ENCODE measurements at places on chromosomes 2 and 18. TPM values are rescaled to one million over a fixed set of nuclear protein-coding genes. Genes with fewer than 3 reads are reported as not detected.

DNA sequence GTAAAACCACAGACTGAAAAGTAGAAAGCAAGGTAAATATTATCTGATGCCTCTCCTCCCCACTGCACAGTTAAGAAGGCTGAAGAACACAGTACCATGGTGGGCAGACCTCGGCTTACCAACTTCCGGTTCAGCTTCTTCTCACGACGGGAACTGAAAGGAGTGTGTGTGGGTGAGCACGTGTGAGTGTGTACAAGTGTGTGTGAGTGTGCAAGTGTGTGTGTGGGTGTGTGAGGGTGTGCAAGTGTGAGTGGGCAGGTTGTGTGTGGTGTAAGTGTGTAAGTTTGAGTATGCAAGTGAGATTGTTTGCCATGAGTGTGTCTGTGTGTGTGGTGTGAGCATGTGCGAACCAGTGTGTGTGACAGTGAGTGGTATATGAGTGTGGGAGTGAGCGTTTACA, 103.5 kb downstream of the ADD2 start:
- peak; percentile 31 for DNase-seq

DNA sequence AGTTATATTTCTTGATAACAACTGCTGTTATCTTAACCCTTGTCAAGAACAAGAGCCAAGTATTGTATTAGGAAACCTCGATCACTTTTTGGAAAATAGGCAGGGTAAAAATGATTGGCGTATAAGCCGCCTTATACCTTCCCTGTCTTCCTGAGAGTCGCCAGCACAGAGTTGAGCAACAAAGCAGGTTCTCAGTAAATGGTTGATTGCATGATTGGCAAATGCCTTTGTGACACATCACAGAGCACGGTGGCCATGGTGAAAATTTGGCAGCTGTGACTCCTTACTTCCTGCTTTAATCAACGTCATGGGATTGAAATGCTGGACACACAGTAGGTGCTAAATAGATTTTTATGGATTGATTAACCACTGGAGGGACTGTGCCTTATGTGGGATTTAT, 3.9 kb upstream of the KLHL29 start:
- no peak for DNase-seq

DNA sequence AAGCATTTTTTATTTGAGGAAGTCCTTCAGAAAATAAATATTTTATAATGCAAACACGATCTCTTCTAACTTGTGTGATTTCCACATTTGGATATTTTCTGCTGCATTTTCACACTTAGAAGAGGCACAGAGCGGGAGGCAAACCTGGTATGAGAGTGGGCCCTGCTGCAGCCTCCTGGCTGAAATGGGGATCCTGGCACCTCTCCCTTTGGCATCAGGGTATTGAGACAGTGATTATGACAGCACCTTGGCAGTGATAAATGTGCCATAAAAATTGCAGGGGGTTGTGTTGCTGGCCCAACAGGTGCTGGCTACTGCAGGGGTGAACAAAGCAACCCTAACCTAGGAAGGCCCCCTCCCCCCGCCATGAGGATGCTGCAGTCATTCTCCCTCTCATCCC, 128.6 kb downstream of the TSN start:
- DNase-seq = no peak

GRCh38 chr2:33391529-33392255, 84.8 kb upstream of the RASGRP3 start:
- DNase-seq = no peak

DNA sequence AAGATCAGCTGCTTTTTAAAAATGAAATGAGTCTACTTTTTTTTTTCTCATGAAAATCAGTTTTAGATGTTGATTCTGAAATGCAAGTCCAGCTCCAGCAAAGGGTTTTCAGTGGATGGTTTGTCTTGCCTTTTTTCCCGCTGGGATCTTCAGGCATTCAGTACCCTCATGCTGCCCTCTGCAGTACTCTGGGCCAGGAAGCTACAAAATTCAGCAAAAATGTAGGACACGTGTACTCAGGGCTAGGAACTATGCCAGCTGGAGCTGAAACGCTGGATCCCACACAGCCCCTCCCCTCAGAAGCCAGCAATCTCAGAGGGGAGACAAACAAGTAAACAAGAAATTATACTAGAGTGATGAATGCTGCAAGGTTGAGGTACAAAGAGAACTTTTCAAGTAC, 97.3 kb downstream of the MMADHC start:
- DNase-seq = no peak

DNA sequence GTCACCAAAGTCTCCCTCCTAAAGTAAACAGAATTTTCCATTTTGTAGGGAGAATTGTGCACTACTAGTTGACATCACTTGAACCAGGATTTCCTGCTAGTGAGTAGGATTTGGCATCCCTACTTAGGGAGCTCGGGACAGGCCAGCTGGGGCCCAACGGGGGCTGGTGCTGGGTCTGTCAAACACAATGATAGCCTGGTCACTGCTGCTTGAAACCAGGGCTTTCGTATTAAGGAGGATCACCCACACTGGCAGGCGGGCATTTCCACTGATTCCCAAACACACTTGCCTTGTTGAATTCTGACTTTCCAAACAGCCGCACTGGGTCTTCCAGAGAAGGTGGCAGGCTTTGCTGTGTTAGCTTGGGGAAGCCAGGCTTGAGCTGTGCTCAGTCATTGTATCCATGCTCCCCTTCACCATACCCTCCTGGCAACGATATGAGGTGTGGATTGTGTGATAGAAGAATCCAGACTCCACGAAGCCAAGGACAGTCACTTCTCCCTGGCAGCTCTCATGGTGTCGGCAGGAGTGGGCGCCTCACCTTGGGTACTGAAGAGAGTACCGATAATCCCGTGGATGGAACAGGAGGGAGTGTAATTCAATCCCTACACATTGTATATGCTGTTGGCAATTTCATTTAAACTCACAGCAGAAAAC, 7.5 kb downstream of the GDF7 start:
- no peak for DNase-seq

DNA sequence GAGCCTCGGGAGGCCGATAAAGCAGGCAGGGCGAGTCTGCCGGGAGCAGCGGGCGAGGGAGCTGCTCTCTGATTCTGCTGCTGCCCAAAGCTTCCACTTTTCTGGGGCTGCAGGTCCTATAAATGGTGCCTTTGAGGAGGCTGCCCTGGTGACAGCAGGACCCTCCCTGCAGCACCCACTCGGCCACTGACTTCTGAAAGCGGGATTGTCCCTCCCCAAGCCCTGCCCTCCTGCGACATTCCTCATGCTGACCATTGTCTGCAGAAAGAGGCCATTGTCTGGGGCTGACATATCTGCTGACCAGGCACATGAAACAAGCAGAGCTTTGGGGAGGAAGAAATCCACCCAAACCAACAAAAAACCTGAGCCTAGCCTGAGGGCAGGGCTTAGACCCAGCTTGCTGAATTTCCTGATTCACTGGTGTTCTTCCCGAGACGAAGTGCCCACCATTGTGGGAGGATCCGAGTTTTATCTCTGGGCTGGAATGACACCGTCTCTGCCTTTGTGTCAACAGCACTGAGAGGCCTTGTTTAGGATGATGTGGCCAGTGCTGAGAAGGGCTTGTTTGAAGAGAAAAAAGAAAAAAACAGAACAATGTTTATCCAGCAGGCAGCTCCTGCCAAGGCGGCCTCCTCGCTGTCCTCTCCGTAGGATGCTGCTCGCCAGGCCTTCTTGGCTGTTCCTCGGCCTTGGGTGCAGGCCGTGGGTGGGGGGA, 129.7 kb downstream of the MYCN start:
- DNase-seq = no peak

DNA sequence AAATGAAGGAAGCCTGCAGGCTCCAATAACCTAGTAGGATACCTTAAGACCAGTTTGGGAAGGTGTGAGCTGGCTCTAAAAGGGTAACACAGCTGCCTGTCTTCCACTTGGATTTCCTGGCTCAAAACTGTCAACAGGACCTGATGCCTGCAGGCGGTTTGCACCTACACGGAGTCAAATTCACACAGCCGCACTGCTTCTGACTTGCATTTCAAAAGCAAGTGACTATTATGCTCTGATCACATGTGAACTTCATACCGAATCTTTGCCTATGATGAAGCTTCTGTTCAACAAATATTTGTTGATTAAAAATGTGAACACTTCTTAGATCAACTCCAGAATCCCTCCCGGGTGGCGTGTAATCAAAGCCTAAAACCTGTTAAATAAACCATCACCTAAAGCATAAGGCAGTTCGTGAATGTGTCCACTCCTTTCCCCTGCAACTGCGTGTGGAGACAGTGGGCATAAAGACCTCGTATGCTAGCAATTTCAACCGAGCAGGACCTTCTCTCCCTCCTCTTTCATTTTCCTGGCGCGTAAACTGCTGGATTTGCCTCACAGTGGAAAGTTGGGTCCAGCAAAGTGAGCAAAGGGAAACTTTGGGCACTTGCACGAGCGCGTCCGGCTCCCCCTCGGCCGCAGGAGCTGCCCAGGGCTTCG, 784 bp downstream of the CRACDL start:
- DNase-seq = no peak

DNA sequence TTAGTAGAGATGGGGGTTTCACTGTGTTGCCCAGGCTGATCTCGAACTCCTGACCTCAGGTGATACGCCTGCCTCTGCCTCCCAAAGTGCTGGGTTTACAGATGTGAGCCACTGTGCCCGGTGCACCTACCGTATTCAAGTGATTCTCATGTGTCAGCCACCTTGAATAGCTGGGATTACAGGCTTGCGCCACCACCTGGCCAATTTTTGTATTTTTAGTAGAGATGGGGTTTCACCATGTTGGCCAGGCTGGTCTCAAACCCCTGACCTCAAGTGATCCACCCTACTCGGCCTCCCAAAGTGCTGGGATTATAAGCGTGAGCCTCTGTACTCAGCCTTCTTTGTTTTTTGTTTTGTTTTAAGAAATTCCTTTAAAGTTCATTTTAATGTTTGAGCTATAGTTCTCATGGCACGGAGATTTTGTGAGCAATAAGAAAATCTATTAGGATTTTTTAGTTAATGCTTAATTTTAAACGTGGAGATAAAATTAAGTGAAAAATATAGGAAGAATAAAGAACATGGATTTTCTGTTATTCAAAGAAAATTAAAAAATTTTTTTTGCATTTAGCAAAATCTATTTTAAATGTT, 242.6 kb downstream of the PHLPP1 start:
- no peak for DNase-seq

GRCh38 chr2:174493549-174494331, 6.9 kb upstream of the GPR155 start:
- no peak for DNase-seq

DNA sequence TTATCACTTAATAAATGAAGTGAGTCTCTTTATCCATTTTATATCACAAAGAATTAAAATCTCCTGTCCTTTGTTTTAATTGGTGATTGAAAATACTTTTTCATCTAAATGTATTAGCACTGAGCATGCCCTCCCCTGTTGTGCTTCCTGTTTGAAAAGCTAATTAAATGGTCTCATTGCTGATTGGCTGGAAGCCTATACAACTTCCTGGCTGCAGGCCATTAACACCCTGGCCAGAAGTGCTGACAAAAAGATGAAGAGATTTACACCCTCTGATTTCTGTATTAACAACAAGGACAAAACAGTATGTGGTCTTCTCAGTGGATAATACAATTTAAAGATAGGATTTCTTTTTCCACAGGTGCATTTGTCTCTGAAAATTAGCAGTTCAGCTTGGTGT, 548.0 kb downstream of the DCC start:
- DNase-seq = no peak

GRCh38 chr2:187525163-187525900, 28.9 kb downstream of the TFPI start:
- no peak for DNase-seq

DNA sequence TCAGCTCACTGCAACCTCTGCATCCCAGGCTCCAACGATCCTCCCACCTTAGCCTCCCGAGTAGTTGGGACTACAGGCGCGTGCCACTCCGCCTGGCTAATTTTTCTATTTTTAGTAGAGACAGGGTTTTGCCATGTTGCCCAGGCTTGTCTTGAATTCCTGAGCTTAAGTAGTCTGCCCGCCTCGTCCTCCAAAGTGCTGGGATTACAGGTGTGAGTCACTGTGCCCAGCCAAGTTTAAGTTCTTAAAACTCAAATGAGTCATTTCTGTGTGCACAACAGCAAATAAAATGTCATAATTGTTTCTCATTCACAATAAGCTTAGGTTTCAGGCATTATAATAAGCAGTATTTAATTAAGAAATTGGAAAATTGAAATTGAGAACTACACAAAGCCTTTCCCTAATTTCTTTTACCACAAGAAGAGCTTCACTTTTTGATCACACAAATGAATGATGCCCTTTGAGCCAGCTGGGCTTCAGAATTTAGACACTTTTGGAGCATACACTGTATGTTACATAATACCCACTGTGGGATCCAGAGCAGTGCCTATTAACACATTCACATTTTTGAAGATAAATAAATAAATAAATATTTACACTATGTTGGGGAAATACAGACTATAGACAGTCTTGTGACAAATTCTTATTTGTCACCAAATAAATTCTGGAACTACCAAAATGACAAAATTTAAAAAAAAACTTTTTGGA, 8.6 kb upstream of the ME2 start:
- DNase-seq = no peak

- DNase-seq = no peak
These were observed 317.6 kb upstream of the SMIM21 start for GRCh38 chr18:75745147-75745546.

DNA sequence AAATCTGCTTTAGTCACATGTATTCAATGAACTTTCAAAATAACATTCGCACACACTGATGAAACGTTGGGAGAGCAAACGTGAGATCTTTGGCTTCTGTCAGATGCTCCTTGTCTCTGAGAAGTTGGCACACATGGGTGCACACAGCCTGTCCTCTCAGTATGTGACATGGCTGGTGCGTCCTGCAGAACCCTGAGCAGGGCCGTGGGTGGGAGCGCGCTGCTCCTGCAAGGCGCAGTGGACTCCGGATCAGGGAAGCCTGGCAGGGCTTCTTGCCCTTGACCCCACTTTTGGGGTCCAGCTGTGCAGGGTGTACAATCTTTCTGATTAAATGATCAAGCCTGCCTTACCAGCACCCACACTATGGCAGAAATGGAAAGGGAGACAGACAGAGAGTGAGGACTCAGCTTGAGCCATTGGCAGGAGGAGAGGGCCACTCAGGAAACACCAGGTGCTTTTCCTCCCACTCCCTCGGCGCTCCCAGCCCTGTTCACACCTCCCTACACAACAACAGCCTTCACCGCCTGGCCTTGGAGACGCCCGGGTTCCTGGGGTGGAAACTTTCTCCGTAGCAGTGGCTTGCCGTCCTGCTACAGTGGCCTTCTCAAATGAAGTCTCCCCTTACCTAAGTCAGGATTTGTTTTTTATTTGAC, 108.4 kb upstream of the SNTG2 start:
- no peak for DNase-seq

CMPK2 gene
- 18.8 TPM for total RNA-seq

DRC1 gene
- total RNA-seq = not detected

NEU2 gene
- not detected for total RNA-seq

SLC19A3 gene
- not detected for total RNA-seq

HRH4 gene
- not detected for total RNA-seq

COL4A3 gene
- 38.5 TPM for total RNA-seq

KIF1A gene
- 2.0 TPM for total RNA-seq

MLPH gene
- total RNA-seq = not detected

All from spleen (tissue), 13 donors.